Stimulated activated CD4-positive, alpha-beta T cell treated with anti-CD3 and anti-CD28 coated beads, Interleukin-1b, Interleukin-23, amount 100 ng/mL, for 1 hour (primary cell): ENCODE measurements at places on chromosomes 5 and 9.
A peak's percentile ranks its signal among the peaks of the same experiment; 100 is the strongest.

GRCh38 chr5:5140479-5141338, 579 bp downstream of the ADAMTS16 start:
- DNase-seq, result no peak

DNA sequence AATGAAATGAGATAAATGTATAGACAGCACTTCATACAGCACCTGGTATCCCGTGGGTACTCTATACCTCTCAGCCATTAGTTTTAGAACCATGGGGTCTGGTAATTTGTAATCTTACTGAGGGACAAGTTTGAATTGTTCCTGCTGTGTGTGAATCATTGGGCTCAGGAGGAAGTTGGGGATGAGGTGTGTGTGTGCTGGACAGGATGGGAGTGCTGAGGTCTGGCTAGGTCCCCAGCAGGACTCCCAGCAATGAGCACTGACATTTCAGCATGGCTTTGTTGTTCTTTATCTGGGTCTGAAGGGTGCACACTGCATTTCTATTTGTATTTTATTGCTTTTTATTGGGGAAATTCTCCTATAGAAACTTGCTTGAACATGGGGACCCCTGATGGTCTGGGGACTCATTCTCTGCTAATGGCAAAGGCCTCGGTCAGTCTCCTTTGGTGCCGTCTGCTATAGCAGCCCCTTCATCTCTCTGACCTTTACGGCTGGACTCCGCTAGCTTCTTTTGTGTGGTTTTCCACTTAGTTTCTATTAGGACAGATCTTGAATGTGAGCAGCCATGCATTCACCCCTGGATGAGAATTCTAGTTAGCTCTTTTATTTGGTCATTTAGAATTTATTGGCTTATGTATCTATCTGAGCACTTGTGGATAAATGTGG, 98.1 kb downstream of the SREK1 start:
- no peak for DNase-seq

DNA sequence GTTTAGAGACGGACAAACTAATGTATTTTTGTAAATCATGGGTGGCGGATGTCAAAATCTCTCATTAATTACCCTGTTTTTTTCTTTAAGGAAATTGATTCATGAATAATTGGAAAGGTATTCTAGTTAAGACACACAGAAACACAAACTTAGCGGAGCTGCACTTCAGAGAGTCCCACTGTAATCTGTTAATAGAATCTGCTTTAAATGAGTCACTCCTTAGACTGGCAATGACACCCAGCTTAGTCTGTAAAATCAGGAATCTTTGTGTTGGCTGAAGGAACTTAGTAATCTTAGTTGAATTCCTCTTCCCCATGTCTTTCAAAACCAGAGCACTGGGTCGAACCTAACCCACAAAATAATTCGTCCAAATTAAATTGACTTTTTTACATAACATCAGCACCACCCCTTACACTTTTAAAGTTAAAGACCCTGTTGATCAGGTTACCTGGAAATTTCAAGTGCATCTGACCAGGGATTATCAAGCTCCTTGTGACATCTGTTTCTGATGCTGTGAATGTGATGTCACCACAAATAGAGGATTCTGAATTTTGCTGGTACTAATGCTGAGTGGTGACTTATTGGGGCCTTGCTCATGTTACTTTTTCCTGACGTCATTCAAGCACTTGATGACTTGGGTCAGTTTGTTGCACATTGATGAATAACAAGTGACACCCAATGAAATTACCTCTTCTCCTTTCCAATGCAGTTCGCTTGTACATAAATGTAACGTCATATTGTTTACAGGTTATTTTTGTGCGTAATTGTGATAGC, 313.6 kb downstream of the KCTD16 start:
- DNase-seq, result no peak

DNA sequence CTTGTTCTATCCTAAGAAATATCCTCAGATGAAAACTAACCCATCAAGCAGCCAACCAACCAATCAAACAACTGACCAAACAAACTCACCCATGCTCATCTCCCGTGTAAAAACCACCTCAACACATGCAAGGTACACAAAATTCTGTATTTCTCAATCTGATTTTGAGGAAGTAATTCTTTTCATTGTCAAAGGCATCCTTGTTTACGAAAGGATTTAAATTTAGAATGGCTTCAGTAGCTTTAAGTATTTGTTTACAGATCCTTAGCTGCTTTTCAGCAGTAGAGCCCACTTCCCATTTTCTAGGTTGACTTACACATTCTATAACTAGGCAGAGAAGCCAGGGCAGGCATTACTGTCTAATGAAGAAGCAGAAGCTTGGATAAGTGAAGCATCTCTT, 78.6 kb downstream of the NTRK2 start:
- no peak for DNase-seq

GRCh38 chr9:112286926-112287325, 46.5 kb downstream of the PTBP3 start:
- DNase-seq, result no peak

DNA sequence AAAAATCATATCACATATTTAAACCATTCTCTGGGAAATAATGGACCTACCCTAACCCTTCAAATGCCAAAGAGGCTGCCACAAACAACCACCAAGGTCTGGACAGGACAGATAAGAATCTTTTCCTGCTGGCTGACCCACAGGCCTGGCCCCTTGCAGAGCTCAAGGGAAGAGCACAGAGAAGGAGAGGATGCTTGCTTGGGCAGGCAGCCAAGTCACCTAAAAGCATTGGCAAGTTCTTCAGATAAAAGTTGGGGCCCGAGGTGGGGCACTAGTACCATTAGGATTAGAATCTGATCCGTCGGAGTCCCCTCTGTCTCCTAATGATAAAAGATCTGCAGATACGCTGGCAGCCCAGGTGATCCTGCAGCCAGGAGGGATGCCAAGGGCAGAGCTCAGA, 176.6 kb downstream of the GABBR2 start:
- no peak for DNase-seq

DNA sequence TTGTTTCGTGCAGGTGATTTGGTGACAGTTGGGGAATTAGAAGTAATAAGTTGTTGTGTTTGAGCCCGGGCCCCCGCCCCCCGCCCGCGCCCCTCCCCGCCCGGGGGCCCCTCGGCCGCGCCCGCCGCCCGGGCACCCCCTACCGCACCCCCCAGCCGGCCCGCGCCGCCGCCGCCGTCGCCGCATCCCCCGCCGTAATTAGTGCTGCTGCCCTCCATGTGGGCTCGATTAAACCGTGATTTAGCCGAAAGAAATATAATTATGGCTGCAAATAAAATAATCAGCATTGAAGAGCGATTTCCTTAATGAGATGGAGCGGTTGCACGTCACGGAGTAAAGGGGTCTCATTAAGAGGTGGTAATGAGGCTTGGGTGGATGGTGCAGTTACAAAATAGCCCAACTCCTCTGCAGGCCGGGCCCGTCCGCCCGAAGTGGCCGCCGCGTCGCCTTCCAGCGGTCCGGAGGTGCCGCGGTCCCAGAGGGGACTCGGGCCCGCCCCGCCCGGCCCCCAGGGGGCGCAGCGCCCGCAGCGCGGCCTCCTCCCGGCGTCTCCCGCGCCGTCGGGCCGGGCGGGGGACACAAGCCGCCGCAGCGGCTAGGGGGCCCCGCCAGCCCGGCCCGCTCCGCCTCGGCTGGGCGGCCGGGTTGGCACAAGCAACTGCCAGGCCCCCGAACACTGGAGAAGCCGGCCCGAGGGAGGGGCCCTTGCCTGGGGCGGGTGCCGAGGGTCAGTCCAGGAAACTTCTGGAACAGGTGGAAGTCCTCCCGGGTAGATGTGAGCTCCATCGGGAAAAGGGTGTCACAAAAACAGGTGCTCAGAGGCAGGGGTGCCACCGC, 6.9 kb upstream of the OTP start:
- peak; percentile 41 for DNase-seq

GRCh38 chr9:29714860-29715259, 2141.6 kb upstream of the C9orf72 start:
- no peak for DNase-seq

DNA sequence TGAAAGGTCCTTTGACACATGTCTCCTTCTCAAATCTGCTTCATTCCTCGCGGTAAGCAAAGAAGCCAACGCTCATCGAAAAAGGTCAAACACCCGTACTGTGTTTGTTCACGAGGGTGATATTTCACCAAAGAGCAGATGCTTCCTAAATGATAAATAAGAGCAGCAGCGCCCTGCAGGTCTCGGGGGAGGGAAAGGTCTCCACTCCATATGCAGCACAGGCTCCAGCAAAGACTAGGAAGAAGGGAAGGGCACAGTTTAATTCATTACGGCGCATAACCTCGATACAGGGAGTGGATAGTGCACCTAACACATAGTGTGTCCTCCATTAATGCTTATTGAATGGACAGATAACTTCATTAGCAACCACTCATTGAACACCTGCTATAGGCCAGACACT, 593.3 kb downstream of the CDK5RAP2 start:
- DNase-seq, result no peak

DNA sequence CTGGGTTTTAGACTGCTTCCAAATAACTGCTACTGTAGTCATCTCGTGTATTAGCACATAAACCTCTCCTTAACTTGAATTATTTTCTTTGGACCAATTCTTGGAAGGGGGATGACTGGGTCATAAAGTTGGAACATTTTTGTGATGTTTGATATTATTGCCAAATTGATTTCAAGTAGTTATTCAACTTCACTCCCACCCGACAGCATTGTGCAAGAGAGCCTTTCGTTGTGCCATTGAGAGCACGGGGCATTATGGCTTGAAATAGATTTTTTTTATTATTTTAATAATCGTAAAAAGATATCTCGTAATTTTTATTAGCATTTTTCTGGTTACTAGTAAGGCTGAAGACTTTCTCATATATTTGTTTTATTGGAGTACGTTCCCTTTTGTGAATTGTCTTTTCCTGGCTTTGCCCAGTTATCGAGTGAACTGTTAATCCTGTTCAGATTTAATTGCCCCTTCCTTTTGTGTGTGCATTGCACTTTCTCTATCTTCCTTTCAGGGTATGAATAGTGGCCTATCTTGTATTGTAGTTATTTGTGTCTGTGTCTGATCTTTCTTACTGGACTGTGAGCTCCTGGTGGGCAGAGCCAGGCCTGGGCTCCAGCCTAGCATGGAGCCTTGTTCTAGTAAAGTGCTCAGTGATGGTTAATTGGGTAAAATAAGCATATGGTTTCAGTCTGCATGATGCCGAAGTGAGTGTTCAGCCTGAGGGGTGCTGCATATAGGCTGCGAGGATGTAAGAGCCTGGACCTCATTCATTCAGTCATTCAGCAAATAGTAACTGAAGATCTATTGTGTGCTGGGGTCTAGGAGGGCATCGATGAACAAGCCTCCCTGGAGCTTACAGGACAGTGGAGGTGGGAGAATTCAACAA, 93.5 kb upstream of the SHB start:
- no peak for DNase-seq

DNA sequence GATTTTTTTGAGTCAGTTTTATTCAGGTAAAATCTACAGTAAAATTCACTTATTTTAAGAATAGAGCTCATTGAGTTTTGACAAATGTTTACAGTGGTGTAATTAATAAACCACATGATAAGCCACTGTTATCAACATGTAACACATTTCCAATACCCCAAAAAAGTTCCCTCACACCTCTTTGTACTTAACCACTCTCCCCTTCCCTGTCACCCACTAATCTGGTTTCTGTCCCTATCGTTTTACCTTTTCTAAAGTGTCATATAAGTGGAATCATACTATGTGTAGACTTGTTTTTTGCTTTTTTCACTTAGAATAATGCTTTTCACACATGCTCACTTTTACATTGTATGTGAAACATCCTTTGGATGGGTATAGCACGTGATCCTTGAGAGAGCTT, 127.2 kb downstream of the KDM4C start:
- no peak for DNase-seq

DNA sequence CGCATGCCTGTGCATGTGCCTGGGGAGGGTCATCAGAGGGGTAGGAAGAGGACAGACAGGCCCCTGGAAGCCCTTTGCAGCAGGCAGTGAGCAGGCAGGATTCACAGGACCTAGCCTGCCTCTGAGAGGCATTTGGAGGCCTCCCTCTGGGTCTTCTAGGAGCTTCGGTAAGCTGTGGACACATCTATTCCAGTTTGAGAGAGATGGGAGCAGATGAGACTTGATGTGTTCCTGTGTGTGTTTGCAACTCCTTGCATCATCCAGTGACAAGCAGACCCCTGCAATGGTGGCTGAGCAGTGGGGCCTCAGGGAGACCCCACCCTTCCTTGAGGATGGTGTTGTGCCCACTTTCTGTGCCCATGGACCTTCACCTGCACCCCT, 64.0 kb downstream of the GADD45G start:
- DNase-seq, result no peak

DNA sequence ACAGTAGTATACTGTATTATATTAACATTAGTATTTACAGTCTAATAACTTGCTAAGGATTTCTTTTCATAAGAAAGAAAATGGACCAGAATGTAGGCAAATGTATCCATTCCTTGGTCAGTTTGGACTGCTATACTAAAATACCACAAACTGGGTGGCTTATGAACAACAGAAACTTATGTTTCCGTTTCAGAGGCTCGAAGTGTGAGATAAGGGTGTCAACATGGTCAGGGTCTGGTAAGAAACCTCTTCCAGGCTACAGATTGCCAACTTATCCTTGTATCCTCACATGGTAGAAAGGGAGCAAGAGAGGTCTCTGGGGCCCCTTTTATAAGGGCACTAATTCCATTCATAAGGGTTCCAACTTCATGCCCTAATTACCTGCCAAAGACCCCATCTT, 9.2 kb upstream of the ESM1 start:
- DNase-seq, result no peak

- no peak for DNase-seq
These were observed 1.4 kb upstream of the LARP1 start for GRCh38 chr5:154753792-154754191.

DNA sequence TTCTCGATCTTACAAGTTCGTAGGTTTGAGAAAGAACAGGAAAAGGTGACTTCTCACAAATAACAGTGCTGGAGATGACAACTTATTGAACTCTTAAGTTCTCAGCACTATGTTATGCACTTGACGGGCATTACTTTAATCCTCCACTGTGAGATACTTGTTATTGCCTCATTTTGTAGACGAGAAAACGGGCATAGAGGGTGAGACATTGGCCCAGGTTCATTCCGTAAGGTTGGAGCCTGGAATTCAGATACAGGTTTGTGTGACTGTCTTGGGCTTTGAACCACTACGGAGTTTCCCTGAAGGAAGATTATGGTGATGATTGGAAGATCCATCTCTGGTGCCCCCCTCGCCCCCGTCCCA, 657 bp downstream of the MAT2B start:
- no peak for DNase-seq

DNA sequence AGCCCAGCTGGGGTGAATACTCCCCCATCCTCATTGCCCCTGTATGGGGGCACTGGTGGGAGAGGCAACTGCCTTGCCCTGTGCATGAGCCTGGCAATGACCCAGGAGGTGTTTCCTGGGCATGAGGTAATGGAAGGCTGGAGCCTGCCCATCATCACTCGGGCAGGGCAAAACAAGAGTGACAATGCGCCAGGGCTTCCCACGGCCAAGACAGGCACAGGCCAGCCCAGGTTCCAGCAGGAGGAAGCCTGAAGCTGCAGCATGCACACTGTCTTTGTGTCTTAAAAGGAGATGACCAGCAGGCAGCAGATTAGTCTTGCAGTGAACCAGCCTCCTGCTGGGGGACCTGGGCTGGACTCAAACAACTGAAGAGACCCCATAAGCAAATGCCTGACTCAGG, 92.2 kb upstream of the SMIM23 start:
- no peak for DNase-seq

- no peak for DNase-seq
These were observed 26.4 kb downstream of the GGTA1 start for GRCh38 chr9:121473229-121473628.

- DNase-seq, result no peak
These were observed 456.8 kb downstream of the DMAC1 start for GRCh38 chr9:7342736-7343135.
